ENCODE measurements at places on chromosomes 16 and 17.

DNA sequence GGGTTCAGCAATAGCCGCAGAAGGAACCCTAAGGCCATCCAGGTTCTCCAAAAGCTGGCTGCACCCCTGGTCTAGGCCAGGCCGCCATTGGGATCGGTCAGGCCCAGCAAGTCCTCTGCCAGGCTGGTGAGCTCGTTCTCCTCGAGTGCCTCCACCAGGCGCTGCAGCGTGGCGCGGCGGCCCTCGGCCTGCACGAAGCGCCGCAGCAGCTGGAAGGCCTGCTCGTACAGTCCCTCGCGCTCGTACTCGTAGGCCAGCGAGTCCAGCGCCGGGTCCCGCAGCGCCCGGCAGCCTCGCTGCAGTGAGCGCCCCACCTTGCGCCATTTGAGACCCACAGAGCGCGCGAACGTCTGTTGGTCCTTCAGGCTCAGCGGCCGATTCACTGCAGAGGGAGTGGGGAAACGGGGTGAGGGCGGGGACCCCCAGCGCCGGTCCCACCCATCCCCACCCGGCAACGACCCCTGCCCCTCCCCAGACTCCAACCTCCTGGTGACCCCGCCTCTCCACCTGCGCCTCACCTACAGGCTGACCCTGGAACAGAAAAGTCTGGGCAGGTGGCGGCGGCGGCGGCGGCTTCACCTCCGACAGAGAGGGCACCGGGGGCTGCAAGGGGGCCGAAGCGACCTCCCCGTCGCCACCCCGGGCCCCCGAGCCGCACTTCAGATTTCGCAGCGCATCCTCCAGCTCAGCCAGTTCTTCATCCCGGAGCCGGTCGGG, 3.9 kb upstream of the B3GNT9 start:
- no peak for DNase-seq

GRCh38 chr17:47718634-47719405, 14.2 kb upstream of the TBX21 start:
- no peak for DNase-seq

DNA sequence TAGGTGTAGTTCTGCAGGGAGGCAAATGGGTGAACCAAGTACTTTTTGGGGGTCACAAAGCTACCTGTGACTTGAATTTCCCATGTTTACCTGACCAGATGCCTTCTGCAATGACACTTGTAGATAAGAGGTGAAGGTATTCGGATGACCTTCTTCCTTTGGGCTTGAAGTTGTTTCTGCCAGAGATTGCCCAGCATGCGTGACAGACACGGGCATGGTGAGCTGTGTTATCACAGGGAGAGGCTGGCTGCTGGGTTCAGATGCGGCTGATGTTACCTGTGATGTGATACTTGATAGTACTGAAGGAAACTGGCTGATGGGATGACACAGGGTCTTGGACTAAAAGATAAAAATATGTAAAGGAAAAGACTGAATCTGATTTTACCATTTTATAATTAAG, 14.1 kb downstream of the PKD1L3 start:
- DNase-seq: no peak

- no peak for DNase-seq
Observed at GRCh38 chr17:3956983-3957382, 7.3 kb downstream of the ATP2A3 start.
